ENCODE measurements at places on chromosomes 1 and 21.

- no peak for DNase-seq
Measured at GRCh38 chr1:236058141-236058934, 6.6 kb downstream of the NID1 start.

GRCh38 chr1:95994643-95995042 lies 726.9 kb upstream of the PTBP2 start:
- DNase-seq, result no peak

DNA sequence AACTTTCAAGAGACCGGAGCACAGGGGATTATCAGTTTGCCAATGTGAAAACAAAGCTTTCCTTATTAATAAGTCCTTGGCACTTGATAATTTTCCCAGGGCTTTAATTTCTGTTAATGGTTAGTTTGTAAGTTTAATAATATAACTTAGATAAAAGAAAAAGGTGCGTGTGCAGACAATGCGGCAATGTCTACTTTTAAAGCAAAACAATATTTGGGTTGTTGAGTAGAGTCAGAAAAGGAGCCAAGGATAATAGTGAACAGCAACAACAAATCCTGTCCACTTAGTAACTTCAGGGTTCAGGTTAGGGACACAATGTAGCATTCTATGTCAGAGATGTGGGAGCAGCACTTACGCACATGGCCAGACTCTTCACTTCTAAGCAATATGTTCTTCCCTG lies 469.6 kb upstream of the NFIA start:
- DNase-seq, result no peak

- no peak for DNase-seq
Measured at GRCh38 chr1:117556341-117556740, 49.5 kb upstream of the TENT5C start.

GRCh38 chr1:17181781-17182464 lies 23.0 kb upstream of the PADI1 start:
- no peak for DNase-seq

DNA sequence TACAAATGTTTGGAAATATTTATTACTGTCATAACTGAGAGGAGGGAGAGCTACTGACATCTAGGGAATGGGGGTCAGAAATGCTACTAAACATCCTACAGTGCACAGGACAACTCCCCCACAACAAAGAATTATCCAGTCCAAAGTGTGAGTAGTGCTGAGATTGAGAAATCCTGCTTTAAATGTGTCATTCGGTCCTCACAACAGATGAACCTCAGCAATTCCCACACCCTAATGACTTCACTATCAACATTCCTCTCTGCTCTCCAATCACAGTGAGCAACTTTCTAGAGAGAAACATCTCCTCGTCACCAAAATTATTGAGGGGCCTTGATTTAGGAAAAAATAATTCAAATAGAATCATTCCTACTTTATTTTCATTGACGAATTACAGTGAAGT lies 18.0 kb downstream of the OMA1 start:
- no peak for DNase-seq

GRCh38 chr1:24632832-24633175 lies 10.3 kb upstream of the SRRM1 start:
- DNase-seq, result no peak

- DNase-seq, result no peak
Measured at GRCh38 chr1:101200513-101200912, 36.3 kb upstream of the S1PR1 start.
